ENCODE measurements at places on chromosomes 2 and 18. TPM values are rescaled to one million over a fixed set of nuclear protein-coding genes. Genes with fewer than 3 reads are reported as not detected.

SNED1 gene
- polyA plus RNA-seq: 1.0 TPM

MEP1B gene
- 0.08 TPM for polyA plus RNA-seq

REG1A gene
- not detected for polyA plus RNA-seq

TYMS gene
- polyA plus RNA-seq: not detected

STARD6 gene
- not detected for polyA plus RNA-seq

TRIM43B gene
- not detected for polyA plus RNA-seq

ZBTB7C gene
- not detected for polyA plus RNA-seq

SERPINB10 gene
- polyA plus RNA-seq: not detected

RRM2 gene
- not detected for polyA plus RNA-seq

RAB17 gene
- not detected for polyA plus RNA-seq

PLB1 gene
- 0.79 TPM for polyA plus RNA-seq

IL36RN gene
- not detected for polyA plus RNA-seq

DCDC2C gene
- polyA plus RNA-seq: not detected

CRYGC gene
- polyA plus RNA-seq: not detected

DARS1 gene
- 102 TPM for polyA plus RNA-seq

ADRA2B gene
- not detected for polyA plus RNA-seq

DCC gene
- not detected for polyA plus RNA-seq

AOX1 gene
- polyA plus RNA-seq: not detected
